Neural crest cell (in vitro differentiated cells): ENCODE measurements at places on chromosomes 2 and 18. TPM values are rescaled to one million over a fixed set of nuclear protein-coding genes. Genes with fewer than 3 reads are reported as not detected.

GRCh38 chr2:30302566-30302965, 71.2 kb downstream of the LBH start:
- DNase-seq = no peak

GRCh38 chr2:132276571-132276981, 114.8 kb upstream of the ANKRD30BL start:
- DNase-seq = no peak

- DNase-seq = no peak
Measured at GRCh38 chr2:283996-284794, 3.7 kb downstream of the ALKAL2 start.

DNA sequence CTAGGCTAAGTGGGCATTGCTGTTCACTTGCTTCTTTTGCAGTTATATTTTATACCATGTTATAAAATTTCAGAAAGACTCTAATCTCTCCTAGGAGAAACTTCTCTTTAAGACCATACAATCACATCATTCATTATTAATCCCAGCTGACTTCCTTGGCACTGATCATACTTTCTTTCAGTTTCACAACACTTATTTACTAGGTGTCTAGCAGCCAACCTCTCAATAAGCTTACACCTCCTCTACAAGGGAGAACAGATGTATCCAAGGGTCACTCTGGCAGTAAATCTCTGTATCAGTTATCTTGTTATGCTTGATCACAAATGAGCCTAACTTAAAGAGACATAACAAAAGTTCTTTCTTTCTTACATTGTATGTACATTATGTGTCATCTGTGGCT, 69.8 kb upstream of the EPB41L5 start:
- DNase-seq = no peak

DNA sequence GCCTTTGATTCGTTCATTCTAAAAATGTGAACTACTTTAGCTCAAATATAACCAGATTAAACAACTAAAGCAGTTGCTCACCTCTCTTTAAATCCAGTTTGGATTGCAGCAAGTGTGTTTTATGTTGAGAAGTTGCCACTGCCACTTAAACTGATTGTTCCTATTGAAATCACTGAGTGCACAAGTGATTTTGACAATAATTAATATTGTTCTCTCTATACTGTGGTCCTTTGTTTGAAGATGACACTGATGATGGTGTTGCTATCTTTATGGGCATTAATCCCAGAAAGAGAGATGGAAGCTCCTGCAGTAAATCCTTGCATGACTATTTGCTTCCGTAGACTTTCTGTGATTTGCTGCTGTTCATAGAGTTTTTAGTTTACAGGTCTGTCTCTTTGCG, 251.4 kb upstream of the ZEB2 start:
- no peak for DNase-seq

DNA sequence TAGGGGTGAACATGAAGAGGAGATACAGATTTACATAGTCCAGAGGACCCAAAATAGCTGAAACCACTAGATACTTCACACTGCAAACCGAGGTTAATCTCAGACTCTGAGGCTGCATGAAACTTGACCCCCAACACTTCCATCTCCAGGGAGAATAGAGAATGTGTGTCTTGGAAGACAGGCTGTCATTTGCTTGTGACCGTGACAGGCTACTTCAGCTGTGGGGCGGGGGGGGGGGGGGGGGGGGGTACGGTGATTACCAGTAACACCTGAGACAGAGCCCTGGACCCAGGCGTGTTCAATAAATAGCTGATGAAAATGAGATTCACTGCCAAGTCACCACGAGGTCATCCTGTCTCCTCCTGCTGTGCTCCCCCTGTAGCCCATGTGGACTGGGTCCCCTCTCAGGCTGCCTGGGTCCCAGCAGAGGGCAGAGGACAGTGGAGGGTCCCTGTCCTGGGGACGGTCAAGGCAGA, 5.7 kb upstream of the KLHL29 start:
- no peak for DNase-seq

DNA sequence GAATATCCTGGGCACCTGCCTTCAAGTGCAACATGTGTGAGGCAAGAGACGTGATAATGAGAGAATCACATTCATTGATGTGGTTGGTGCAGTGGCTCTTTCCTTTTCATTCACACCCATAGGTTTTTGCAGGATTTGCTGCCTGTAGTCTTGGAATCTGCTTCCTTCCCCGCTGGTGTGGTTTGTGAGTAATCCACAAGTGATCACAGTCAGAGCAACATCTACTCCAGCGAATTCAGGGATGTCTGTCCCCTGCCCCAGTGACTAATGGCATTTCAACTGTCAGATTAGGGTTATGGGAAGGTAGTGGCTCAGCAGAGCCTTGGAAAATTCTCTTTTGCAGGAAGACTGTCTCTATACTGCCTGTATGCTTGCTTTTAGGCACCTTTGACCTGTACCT, 225.5 kb upstream of the RBMS1 start:
- no peak for DNase-seq

DNA sequence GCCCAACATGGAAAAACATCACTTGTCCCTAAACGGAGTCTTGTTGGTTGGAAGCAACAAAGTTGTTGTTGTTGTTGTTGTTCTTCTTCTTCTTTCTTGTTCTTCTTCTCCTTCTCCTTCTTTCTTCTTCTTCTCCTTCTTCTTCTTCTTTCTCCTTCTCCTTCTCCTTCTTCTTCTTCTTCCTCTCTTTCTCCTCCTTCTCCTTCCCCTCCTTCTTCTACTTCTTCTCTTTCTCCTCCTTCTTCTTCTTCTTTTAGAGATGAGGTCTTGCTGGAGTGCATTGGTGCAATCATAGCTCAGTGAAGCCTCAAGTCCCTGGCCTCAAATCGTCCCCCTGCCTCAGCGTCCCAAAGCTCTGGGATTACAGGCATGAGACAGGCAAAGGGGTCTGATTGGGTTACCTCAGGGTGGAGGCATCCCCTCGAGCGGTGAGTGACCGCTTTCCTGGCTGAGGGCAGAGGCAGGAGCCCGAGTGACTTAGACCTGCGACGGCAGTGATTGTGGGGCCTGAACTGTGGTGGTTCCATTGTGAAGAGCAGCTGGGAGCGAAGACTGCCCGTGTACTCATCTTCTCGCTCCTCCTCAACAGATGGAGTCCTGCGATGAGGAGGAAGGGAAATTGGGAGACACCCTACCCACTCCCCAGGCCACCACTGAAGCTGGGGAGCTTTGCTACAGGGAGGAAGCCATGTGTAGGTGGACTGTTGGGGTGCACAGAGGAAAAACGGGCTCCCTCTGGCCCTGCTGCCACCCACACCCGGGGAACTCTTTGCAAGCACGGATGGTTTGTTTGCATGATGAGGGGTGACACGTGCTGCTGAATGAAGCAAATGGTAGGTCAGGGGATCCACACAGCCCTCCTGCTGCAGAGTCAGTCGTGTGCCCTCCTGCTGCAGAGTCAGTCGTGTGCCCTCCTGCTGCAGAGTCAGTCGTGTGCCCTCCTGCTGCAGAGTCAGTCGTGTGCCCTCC, 7.0 kb upstream of the PER2 start:
- no peak for DNase-seq

ZNG1B gene
- total RNA-seq = 38.1 and 40.4 TPM in 2 replicates

CDH2 gene
- total RNA-seq = 234 and 238 TPM in 2 replicates

OR6B2 gene
- not detected in 2 replicates for total RNA-seq

NT5C1B gene
- not detected in 2 replicates for total RNA-seq

FEV gene
- not detected in 2 replicates for total RNA-seq

PSTPIP2 gene
- total RNA-seq = 7.0 and 7.1 TPM in 2 replicates
